ENCODE measurements at places on chromosomes 12 and 14.
A peak's percentile ranks its signal among the peaks of the same experiment; 100 is the strongest.

DNA sequence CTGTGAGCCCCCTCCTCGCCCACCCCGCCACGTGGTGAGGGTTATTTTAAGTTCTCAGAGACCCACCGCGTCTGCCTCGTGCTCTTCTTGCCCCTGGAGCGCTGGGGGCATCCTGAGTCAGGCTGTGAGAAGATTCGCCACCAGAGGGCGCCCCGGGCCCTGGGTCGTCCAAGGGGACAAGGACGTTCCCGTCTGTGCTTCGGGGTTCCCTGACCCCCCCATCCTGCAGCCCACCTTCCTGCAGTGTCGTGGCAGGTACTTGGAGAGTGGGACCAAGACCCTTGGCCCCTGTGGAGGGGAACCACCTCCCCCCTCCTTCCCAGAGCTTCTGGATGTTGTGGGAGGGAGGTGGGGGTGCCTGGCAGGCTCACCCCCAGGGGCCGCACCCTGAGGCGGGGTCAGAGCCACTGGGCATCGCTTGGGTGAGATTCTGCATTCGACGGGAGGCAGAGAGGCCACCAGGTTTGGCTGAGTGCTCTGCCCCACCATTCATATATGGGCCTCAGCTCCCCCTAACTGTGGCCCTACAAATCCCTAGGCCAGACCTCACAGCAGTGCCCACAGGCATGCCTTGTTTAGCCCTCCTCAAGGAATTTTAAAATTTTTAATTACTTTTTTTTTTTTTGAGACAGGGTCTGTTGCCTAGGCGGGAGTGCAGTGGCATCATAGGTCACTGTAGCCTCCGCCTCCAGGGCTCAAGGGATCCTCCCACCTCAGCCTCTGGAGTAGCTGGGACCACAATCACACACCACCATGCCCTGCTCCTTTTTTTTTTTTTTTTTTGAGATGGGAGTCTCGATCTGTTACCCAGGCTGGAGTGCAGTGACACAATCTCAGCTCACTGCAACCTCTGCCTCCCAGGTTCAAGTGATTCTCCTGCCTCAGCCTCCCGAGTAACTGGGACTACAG lies 17.0 kb downstream of the RHOF start:
- DNase-seq: peak; percentile 92

DNA sequence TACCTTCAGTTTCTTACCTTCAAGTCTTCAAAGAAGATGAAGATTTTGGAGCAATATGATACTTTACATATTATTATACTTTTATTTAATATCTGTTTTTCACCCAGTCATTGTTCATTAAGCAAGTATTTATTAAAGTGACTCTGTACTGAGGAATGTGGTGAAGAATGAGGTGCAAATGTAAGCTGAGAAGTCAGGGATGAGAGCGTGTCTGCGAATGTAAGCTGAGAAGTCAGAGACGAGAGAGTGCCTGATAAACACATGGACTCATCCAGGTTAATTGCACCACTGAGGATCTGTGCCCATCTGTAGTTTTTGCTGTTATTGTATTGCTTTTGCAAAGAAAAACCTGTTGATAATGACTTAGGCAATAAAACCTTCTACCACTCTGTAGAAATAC lies 211.9 kb upstream of the FAR2 start:
- no peak for DNase-seq

DNA sequence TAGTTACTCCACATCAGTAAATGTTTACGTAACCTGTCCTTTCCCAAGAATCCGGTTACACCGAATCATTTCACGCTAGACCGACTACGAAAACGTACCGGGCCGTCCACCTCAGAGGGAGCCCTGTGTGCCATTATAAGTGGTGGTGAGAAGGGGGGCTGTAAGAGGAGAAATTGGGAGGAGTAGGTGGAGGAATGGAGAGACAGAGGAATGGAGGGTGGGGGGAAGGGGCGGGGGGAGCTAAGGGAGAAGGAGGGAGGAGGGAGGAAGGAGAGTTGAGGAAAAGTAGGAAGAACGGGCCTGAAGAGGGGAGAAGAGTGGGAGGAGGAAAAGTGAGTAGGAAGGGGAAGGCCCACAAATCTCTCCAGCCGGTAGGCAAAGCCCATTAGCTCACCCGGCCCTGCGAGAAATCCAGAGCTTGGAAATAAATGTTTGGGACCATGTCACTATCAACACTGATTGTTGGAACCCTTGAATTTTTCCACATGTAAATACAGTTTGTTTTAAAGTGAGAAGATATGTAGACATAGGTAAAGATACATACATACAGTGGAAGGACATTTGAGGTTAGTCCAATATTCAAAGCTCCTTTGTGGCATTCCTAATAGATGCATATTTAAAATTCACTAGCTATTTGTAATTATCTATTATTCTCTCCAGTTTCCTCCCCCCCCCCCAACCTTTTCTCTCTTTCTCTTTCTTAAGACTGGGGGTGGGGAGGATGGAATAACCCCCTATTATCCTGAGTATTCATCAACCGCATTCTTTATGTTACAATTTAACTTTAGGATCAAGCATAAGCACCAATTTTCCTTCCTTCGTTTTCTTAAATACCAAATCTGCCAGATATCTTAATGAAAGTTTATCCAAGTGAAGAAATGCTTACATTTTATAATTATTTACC lies 2.1 kb upstream of the FOXG1 start:
- DNase-seq: no peak

GRCh38 chr12:12270226-12270625 lies 3.4 kb upstream of the LRP6 start:
- no peak for DNase-seq

DNA sequence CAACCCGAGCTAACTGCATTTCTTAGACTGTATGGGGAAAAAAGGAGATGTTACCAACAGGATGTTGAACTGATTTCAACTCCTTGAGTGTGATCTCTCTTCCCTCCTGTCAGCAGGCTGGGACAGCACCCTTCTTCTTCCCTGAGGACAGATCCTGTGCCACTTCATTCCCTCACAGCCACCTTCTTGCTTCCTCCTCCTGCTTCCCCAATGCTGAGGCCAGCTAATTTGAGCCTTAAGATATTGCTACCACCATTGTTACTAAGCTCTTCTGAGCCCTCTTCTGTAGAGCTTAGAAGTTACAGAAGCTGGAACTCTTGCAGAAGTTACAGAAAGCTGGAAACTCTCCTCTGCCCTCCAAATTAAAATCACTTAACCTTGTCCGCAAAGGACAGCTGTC lies 88.8 kb downstream of the SPTSSA start:
- no peak for DNase-seq

- DNase-seq: no peak
Measured at GRCh38 chr12:124395986-124396385, 101.1 kb downstream of the RFLNA start.

GRCh38 chr14:104161602-104162367 lies 23.4 kb downstream of the KIF26A start:
- no peak for DNase-seq

DNA sequence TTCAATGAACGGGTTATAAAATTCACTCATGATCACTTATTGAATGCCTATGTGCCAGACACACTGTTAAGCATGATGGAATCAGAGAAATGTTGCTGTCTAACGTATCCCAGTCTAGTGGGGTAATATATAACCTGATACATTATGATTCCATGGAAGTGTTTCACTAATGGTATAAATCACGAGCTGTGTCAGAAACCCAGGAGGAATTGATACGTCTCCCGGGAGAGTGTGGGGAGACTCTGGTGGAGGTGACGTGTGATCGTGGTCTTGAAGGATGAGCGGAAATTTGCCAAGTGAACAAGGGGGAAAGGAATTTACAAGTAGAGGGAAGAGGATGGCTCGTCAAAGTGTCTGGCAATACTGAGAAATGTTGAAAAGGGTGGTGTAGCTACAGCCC lies 26.5 kb downstream of the MANSC1 start:
- no peak for DNase-seq

DNA sequence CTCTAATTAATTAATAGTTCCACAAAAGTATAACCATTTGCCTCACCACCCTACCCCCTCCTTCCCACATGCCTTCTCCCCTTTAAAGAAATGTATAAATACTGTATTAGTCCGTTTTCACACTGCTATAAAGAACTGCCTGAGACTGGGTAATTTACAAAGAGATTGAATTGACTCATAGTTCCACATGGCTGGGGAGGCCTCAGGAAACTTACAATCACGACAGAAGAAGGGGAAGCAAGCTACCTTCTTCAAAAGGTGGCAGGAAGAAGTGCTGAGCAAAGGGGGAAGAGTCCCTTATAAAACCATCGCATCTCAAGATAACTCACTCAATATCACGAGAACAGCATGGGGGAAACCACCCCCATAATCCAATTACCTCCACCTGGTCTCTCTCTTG lies 8.2 kb upstream of the RESF1 start:
- DNase-seq: no peak

- DNase-seq: no peak
Measured at GRCh38 chr14:92439537-92440344, 73.8 kb upstream of the RIN3 start.

- DNase-seq: no peak
Measured at GRCh38 chr14:53193193-53193592, 40.1 kb upstream of the DDHD1 start.

GRCh38 chr12:58877243-58877743 lies 43.0 kb downstream of the LRIG3 start:
- no peak for DNase-seq

DNA sequence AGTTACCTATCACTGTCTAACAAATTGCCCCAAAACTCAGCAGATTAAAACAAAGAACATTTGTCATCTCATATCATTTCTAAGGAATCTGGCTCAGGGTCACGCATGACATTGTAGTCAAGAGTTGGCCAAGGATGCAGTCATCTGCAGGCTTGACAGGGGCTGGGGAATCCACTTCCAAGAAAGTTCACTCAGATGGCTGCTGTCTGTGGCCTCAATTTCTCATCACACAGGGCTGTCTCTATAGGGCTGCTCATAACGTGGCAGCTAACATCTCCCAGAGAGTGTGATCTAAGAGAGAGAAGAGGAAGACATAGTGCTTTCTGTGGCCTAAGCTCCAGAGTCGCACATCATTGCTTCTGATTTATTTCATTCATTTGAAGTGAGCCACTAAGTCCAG lies 17.0 kb upstream of the IL22 start:
- no peak for DNase-seq

GRCh38 chr12:9843407-9843806 lies 16.1 kb downstream of the KLRF1 start:
- no peak for DNase-seq

- no peak for DNase-seq
Measured at GRCh38 chr12:124326871-124327270, 32.0 kb downstream of the RFLNA start.

DNA sequence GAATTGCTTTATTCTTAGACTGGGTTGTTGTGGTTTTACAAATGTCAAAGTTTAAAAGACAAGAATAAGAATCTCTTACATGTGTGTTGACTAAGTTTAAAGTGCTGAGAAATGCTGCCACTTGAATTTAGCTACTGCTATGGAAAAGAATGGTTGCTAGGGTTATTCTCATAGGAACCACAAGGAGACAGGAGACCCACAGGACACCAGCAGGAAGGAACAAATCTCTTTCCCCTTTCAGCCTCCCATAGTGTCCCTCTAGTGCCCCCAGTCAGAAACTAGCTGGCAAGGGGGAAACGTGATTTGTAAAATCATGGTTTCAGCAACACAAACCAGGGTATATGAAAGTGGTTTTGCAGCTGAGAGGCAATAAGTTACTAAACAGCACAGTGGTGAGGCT lies 102.7 kb downstream of the ST8SIA1 start:
- no peak for DNase-seq

DNA sequence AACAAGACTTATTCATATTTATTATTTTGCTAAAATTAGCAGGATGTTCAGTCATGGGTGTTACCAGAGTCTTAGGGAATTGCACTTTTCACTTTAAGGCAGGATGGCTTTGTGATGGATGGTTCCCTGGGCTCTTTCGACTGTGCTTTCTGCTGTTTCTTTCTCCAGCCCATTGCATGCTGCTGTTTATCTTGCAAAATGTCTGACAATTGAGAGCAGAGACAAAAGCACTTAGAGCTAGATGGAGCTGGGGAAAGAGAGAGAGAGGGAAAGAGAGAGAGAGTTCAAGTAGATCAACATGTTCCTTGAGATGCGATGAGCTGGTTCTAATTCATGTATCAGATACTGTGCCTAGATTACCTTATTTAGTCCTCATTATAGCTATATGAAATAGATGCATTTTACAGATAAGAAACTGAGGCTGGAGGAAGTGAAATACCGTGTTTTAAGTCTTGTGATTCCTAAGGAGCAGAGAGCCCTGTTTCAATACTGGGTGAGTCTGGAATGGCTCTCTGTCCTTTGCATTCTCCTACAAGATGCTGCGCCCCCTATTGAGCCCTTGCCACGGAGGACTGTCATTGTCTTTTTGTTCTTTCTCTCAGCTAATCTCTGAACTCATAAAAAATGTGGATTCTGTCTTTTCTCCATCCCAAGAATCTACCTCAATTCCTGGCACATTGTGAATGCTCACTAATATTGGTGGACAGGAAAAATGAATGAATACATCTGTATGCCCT lies 227.9 kb downstream of the ALG10B start:
- no peak for DNase-seq

- no peak for DNase-seq
Measured at GRCh38 chr14:38302966-38303365, 47.1 kb upstream of the CLEC14A start.

DNA sequence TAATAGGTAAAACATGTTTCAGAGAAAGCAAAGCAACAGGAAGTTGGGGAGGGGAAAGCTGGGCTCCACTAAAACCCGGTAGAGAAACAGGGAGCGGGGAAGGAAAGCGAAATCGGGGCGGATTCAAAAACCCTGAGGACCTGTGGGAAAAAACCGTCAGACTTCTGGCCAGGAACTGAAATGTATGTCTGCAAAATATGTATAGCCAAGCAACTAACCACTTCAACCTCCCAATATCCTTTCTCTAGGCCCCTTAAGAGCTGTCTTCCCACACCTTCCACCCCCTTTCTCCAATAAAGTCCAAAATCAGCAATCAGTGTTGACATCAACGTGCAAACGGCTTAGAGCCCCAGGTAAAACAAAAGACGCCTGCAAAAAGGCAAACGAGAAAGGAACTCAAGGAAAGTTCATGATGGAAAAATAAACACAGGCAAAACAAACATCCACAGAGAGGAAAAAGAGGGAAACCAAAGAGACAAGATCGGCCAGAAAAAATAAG lies 32.8 kb downstream of the SIX1 start:
- DNase-seq: no peak

GRCh38 chr14:50832935-50833630 lies 2.1 kb upstream of the NIN start:
- no peak for DNase-seq

GRCh38 chr12:132244724-132245295 lies 84.6 kb downstream of the GALNT9 start:
- DNase-seq: no peak

- no peak for DNase-seq
Measured at GRCh38 chr12:130815028-130815741, 23.9 kb downstream of the STX2 start.

- DNase-seq: no peak
Measured at GRCh38 chr14:49206828-49207227, 379.4 kb downstream of the RPS29 start.

- DNase-seq: no peak
Measured at GRCh38 chr14:99891900-99892299, 98.7 kb downstream of the EML1 start.

DNA sequence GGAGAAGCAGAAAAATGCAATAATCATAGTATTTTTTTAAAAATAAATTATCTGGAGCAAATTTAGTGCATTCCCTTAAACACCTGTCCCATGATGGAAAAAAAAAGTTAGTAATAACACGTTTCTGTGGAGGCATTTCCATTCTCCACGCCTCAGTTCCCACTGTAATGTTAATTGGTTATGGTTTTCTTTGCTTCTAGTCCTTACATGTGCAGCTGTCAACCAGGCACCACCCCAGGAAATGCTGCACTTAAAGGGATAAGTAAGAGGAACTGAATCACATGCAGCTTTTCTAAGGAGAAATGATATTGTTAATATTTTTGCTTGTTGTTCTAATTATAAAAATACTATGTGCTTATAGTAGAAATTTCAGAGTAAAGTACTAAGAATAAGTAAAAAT lies 240.3 kb downstream of the ZFP36L1 start:
- no peak for DNase-seq

Measured in activated T-cell treated with anti-CD3 and anti-CD28 coated beads for 4 hours (primary cell).